ENCODE measurements at places on chromosomes 7 and 10. TPM values are rescaled to one million over a fixed set of nuclear protein-coding genes. Genes with fewer than 3 reads are reported as not detected.

RUFY2 gene
- 13.0 TPM for total RNA-seq

PRKCQ gene
- total RNA-seq: 7.7 TPM

DNA sequence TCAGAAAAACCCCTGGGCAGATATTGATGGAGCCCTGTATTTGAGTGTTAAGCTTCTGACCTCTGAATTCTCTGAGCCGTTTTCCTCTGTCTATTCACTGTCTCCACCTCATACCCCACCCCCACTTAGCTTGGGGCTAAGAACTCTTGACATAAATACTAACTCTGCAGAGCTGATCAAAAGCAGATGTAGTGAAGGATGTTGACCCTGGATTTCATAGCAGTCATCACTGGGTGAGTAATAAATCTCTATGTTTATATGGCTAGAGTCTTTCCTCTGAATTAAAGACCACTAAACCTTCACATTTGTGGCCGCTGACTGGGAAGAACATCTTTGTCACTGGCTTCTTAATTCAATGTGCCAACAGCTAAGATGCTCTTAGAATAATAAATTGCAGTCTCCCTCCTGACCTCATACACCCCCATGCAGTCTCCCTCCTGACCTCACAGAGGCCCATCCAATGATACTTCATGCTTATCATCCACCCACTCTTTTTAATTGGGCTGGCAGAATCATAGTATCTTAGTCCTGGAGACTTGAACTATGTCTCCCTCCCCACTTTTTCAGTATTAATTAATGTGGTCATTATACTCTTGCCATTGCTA, 78.0 kb upstream of the MACROH2A2 start:
- DNase-seq: no peak

- no peak for DNase-seq
Observed at GRCh38 chr7:153084278-153084677, 324.7 kb downstream of the ACTR3B start.

GHRHR gene
- total RNA-seq: not detected

ELFN1 gene
- 0.71 TPM for total RNA-seq

SLC18A2 gene
- total RNA-seq: 1.5 TPM

CTAGE4 gene
- total RNA-seq: 4.2 TPM

DNA sequence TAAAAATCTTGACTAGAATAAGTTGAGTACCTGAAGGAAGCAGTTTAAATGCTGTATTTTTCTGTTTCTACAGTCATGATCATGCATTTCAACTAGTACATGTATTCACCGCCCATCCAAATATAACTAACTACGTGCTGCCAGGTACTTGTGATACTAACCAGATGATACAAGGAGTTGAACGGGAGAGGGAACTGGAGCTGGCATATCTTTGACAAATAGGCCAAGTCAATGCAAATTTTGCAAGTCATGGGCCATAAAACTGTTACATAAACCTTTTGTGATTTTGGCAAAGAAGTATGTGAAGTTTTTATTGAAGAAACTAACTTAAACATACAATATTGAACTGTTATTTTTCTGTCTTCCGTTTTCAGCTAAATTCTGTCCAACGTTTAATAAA, 14.5 kb downstream of the NUP42 start:
- no peak for DNase-seq

GRCh38 chr10:68566351-68566750, 6.2 kb downstream of the TET1 start:
- DNase-seq: no peak

NME8 gene
- total RNA-seq: not detected

DNA sequence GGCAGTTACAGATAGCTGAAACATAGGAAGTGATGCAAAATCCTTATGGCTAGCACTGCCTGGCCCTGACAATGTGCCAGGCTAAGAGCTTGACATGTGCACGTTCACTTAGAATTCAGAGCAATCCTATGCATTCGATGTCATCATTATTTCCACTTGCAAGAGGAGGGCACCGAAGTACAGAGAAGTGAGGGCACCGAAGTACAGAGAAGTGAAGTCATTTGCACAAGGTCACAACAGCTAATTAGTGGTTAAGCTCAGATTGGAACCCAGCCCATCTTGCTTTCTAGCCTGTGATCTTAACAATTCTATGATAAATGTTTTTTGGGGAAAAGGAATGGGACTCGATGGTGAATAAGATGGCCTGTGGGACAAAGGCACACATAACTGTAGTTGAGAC, 73.4 kb downstream of the ARHGAP22 start:
- DNase-seq: no peak

DNA sequence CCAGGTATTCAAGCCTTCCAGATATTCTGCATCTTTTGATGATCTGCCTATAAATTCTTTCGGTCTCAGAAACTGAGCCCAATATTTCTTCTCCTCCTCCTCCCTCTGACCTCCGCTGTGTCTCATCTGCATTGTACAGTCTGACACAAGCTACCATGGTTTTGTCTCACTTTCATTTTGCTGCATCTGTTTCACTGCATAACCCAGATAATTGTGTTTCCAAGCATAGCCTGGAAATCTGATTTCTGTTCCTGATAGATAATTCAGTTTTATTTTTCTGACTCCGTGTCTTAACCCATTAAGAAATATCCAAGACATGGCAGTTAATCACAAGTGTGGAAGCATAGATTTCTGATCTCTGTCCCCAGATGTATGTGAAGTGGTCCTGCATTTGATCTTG, 374.2 kb upstream of the SEMA3A start:
- no peak for DNase-seq

GRCh38 chr7:125636320-125636962, 706.8 kb upstream of the POT1 start:
- DNase-seq: peak; percentile 23

GRCh38 chr7:70352088-70352487, 753.8 kb downstream of the AUTS2 start:
- no peak for DNase-seq

GRCh38 chr10:71581376-71581775, 138.2 kb downstream of the C10orf105 start:
- no peak for DNase-seq

DNA sequence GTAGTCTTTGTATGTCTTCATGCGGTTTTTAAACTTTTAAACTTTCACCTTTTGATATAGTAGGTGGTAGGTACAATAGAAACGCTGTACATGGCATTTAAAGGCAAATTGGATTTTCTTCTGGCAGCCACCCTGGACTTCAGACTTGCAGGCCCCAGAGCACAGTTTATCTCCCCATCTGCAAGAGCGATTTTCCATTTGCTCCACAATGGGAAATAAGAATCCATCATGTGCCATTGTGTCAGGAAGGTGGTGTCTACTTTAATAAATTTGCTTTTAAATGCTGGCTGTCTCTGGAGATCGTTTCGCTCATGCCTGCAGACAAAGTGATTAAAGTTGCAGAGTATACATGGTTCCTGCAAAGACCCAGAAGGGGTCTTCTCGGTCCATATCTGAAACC, 38.9 kb downstream of the UNC5B start:
- DNase-seq: no peak

DNA sequence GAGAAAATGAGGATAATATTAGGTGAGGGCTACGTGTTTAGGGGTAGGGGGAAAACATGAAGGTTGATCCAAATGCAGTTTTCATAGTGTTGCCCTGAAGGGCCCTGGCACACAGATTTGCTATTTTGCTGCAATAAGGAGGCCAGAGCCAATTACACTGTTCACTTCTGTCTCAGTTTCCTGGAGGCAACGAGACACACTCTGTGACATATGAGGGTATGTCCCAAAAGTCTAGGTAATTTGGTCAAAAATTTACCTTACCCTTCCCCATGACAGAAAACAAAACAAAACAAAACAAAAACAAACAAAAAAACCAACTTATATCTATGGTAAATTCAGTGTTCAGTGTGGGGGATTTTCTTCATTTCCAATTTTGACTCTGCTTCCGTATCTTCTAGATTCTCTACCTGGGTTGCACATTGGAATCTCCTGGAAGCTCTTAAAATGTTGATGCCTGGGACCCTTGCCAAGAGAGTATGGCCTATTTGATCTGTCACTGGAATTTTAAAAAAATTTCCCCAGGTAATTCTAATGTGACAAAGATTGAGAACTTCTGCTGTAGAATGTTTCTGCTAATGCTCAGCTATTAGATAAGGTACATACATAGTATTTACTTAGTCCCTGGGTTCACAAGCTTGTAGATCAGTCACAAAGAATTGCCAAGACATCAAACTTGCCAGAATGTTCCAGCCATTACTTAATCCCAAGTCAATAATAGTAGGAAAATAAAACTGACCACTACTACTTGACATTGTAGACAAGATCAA, 139.5 kb downstream of the SEMA3E start:
- no peak for DNase-seq

- peak; percentile 60 for DNase-seq
Observed at GRCh38 chr7:127865466-127865865, 165.8 kb downstream of the LRRC4 start.

DNA sequence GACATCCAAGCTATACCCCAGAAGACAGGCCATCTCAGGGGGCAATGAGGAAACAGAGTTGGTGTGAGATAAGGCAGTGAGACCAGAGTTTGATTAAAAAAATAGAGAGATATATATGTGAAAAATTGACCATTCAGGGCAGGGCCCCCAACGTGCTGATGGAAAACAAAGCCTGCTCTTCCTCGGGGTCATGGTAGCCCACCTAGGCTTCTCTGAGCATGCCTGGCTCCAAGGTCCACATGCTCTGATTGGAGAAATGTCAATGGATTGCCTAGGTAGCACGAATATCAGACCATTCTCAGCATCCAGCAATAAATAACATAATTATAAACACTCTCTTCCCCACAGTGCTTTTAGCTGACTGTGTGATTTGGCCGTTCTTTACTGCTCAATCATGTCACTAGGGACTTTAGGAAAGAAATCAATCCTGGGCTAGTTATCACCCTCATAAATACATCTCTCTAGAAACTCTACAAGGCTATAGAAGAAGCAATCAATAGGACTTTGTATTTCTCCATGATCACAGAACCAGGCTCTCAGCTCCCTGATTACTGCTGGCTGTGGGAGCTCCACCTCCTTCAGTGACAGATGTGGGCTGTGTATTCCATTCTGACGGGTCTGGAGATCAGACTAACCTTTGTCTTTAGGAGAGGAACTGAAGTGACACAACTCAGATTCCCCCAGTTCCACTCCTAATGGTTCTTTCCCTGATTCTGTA, 766.4 kb downstream of the GRID1 start:
- no peak for DNase-seq

DNA sequence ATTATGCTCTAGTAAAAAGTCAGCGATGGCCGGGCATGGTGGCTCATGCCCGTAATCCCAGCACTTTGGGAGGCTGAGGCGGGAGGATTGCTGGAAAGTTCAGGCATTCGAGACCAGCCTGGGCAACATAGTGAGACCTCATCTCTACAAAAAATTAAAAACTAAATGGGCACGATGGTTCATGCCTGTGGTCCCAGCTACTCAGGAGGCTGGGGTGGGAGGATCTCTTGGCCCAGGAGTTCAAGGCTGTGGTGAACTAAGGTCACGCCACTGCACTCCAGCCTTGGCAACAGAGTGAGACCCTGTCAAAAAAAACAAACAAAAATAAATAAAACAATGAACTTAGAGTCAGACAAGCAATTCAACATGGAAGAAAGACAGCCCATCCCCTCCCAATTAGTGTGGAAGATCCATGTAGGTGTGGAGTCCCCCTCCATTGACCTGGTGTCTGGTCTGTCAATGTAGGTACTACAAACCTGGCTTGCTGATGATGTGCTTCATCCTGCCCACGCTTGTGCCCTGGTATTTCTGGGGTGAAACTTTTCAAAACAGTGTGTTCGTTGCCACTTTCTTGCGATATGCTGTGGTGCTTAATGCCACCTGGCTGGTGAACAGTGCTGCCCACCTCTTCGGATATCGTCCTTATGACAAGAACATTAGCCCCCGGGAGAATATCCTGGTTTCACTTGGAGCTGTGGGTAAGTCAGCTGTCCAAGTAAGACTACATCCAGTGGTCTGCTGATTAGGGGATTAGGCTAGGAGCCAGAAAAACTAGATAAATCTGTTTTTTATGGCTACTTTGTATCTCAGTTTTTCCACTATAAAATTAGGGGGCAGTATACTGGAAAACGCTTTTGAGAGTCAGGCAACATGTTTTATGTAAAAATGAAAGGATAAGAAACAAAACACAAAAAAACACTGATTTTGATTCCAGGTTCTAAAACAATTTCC, 9.3 kb downstream of the SCD start:
- no peak for DNase-seq

GRCh38 chr7:65872776-65873581, at the start of gene VKORC1L1:
VKORC1L1 (plus strand) TSS chr7:65873074; CDS start chr7:65873372, 298 bp downstream.
- DNase-seq: peak; percentile 44

GRCh38 chr7:38000272-38000671, 79.8 kb downstream of the EPDR1 start:
- DNase-seq: no peak

GRCh38 chr10:123772645-123773508, 106.7 kb downstream of the GPR26 start:
- DNase-seq: no peak

GRCh38 chr7:111138193-111138569, 47.3 kb downstream of the LRRN3 start:
- no peak for DNase-seq

CDK13 gene
- total RNA-seq: 49.4 TPM

DNA sequence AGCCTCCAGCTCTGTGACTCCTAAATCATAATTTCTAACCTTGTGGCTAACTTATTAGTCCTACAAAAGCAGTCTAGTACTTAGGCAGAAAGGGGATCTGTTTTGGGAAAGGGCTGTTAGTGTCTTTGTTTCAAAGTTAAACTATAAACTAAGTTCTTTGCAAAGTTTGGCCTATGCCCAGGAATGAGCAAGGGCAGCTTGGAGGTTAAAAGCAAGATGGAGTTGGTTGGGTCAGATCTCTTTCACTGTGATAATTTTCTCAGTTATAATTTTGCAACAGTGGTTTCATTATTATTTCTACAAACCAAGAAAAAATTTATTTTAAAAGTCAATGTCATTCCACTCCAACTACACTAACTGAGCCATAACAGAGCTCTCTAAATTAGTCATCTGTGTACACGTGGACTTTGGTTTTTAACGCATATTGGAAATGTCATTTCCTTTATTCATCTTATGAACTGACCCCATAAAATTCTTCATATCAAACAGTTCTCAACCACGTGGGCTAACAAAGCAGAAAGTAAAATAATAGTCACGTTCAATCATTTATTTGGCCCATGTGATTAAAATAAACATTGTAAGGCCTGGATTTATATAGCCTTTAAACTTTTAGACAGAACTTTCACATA, 143.2 kb upstream of the C7orf33 start:
- no peak for DNase-seq

- no peak for DNase-seq
Observed at GRCh38 chr7:51335057-51335456, 18.4 kb upstream of the COBL start.

DNA sequence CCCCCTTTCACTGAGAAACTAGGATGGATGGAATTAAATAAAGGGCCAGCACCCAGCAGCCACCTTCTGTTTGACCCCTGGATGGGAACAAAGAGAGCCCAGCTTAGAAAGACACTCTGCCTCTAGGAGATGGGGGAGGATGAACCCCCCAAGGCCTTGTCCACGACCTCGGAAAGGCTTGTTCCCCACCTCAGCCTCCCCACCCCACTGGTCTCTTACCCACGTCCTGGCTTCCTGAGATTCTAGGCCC, 9.7 kb downstream of the ITPRIP start:
- DNase-seq: no peak

DNA sequence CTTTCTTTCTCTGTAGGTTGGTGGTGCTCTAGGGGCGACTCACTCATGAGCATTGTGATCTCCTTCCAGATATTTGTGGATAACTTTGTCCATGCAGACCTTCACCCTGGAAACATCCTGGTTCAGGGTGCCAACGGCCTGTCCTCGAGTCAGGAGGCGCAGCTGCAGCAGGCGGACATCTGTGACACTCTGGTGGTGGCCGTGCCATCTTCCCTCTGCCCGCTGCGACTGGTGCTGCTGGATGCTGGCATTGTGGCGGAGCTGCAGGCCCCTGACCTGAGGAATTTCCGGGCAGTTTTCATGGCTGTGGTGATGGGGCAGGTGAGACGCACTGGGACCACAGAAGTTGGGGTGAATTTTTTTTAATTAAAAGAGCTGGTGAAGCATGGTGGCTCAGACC, 9.6 kb upstream of the NDUFB2 start:
- DNase-seq: no peak

Data from kidney epithelial cell (primary cell).